ENCODE measurements at places on chromosomes 12 and 14.

DNA sequence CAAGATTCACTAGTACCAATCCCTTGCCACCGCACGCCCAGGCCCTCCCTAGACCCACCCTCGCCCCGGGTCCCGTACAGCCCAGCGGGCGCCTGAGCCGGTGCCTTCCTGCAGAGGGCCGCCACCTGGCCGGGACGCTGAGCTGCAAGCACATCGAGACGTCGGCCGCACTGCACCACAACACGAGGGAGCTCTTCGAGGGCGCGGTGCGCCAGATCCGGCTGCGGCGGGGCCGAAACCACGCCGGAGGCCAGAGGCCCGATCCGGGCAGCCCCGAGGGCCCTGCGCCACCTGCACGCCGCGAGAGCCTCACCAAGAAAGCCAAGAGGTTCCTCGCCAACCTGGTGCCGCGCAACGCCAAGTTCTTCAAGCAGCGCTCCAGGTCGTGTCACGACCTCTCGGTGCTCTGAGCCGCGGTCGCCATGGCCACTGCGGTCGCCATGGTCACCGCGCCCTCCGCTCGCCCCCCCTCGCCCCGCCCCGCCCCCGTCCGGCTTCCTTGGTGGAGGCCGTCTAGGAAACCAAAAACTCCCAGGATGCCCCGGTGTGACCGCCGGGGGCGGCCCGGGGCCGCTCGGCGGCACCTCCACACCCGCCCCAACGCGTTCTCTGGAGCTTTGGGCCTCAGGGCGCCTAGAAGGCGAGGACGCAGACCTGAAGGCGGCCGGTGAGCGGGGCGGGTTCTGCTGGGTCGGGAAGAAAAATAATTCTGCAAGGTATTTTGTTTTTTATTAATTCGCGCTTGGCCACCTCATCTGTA, 3.7 kb downstream of the REM2 start:
- DNase-seq, result no peak

DNA sequence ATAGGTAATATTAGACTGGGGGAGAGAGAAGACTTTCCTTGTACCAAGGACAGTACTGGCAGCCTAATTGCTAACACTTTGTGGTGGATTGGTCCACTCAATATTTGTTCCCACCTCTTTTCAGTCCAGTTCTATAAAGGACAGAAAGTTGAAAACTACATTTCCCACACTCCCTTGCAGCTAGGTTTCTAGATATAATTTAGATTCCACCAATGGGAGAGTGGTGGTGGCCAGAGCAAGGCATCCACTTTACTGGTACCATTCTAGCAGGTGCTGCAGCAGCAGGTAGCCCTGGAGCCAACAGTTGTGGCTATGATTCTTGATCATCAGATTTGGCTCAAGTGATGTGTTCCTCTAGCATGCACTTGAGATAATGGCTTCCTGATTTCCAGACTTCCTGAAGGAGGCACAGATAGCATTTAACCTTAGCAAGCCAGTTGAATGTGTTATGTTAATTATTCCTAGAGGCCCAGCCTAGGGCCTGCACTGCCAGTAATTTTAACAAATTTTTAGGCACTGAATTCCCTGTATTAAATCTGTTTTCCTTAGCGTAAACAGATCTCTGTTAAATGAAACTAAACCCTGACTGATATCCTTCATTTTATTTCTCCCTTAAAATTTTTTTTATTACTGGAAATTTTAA, 24.4 kb downstream of the SLC38A1 start:
- DNase-seq, result no peak

- DNase-seq, result no peak
Measured at GRCh38 chr12:124804011-124804621, 59.5 kb downstream of the SCARB1 start.

- no peak for DNase-seq
Measured at GRCh38 chr12:12582193-12582881, 19.7 kb upstream of the DUSP16 start.

GRCh38 chr12:49934505-49934904, 16.0 kb upstream of the AQP2 start:
- DNase-seq, result no peak

DNA sequence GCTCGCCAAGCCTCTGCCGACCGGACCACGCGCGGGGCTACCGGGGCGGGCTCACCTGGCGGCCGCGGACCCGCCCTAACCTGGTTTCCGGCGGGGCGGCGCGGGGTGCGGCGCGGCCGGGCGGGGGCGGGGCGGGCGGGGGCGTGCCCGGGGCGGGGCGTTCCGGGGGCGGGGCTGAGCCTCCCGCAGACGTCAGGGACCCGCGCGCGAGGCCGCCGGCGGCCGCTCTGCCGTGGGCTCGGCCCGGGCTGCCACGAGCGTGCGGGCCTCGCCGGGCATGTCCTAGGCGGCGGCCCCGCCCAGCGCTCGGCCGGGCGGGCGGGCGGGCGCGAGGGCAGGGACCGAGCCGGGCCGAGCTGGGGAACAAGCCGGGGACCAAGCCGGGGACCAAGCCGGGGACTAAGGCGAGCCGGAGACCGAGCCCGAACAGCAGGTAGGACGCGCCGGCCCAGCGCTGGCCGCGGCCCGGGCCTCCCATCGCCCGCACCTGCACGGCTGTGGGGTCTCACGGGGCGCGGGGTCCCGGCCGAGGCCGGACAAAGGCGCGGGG, at the start of gene CEP170B:
CEP170B (plus strand) TSS at position 188 of the 550 bp plus-strand sequence. CDS start 3,183 bp downstream, outside the sequence.
- DNase-seq, result no peak

- no peak for DNase-seq
Measured at GRCh38 chr14:102318781-102319276, 717 bp upstream of the ZNF839 start.

DNA sequence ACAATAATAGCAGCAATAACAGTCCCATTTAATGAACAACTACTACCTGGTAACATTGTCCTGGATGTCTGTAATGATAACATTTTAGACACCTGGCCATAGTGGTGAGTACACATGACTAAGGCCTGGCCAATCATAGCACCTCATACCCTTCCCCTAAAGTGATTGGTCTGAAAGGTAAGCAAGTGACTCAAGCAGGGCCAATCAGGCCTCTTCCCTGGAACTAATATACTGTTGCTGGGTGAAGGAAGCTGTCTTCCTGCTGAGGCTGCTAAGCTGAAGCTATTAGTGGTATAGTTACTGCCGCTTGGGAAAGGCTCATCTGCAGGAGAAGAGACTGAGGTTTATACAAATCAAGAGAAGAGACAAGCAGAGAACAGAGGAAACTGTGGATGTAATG, 18.7 kb upstream of the NOS1 start:
- no peak for DNase-seq

DNA sequence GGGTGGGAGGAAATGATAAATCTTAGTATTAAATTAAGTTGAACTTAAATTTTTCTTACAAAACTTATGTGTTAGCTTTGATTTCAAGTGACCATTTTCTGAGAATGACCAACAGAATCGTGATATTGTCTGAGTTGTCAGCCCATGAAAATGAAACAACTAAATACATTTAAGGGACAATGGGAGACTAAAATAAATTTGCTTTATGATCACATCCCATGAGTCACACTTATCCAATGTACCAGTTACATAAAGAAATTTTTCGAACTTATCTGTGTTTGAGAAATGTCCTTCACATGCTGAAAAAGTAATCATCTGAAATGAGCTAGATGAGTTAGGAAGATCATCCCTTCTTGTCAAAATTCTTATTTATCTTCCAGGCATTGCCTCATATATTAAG, 415.9 kb upstream of the SYT1 start:
- DNase-seq, result no peak

DNA sequence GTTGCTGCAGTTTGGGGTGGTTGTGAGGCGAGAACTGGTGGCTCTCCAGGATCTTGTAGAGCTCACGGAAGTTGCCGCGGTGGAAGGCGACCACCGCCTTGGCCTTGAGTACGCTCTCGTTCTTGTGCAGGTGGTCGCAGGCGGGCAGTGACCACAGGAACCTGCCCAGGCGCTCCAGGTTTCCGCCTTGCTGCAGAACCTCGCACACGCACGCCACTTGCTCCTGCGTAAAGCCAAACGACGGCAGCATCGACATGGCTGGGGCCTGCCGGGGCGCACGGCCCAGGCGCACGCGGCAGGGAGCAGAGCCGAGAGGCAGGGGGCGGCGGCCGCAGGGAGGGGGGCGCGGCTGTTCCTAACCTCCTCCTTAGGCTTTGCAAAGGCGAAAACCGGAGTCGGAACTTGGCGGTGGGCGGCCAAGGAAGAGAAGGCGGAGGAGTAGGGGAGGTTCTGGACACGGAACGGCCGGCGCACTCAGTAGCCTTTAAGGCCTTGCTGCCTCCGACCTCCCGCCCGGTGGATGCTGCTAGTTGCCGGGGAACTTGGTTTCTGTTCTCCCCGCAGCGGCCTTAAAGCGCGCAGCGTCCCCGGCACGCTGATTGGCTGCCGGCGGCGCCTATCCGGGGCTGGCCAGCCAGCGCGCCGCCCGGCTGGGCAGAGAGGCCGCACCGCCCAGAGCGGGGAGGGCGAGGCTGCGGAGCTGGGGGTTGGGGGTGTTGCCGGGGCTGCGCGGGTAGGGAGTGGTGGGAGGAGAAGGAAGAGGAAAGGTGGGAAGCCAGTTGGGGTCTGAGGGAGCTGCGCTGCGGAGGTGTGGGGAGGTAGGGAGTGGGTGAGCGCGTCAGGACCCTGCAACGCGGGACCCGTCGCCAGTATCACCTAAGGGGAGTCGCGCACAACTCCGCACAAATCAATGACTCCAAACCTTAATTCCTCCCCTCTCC, at the start of gene SIX1:
SIX1 (minus strand) TSS at position 544 of the 941 bp plus-strand sequence; CDS start at position 256, 288 bp downstream.
- DNase-seq, result peak; percentile 53

DNA sequence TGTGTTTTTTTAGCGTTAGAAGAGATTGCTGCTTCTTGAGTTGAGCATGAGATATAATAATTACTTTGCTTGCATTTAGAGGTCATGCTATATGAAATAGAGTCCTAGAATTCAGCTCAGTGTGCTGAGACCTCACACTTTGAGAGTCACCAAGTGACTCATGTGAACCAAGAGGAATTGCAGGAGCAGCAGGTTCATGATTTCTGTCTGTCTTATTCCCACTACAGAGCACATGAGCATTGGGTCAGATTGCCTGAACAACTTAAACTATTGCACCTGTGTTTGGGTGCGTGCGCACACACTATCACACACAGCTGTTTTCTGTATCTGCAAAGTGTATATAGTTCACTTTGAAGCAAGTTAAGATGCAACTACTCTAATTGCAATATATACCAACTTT, 109.3 kb downstream of the FGD4 start:
- no peak for DNase-seq

DNA sequence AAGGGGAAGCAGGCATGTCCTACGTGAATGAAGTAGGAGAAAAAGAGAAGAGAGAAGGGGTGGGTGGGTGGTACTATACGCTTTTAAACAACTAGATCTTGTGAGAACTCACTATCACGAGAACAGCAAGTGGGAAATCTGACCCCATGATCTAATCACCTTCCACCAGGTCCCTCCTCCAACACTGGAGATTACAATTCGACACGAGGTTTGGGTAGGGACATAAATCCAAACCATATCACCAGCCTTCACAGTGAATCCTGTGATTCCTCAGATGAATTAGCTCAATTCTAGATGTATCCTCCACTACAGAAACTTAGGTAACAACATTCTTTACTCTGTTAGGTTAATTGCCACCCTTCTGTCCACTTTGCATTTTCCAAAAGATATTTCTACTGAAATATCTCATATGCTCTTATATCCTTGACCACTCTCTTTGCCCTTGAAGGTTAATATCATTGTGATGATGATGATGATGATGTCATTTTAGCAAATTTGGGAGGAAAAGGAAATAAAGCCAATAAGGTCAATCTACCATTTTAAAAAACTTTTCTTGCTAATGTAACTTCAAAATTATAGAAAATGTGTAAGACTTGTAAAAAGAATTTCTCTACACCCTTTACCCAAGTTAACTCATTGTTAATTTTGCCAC, 23.2 kb upstream of the CCNT1 start:
- no peak for DNase-seq

Data from NCI-H2081 treated with DMSO at 0.1 percent for 48 hours (cell line).